T-cell (primary cell): ENCODE measurements at places on chromosomes 4 and X.

DNA sequence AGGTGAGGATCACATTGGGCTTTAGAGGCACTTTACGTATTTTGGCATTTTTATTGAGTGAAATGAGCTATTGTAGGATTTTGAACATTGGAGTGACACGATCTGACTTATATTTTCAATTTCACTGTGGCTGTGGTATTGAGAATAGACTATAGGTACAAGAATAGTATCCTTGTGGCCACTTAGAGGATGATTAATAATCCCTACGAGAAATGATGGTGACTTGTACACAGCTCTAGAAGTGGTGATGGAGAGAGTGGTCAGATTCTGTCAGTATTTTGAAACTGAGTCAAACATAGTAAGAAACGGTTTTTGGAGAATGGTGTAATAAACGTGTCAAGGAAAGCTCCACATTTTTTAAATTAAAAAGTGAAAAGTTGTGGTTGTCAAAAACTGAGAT, 494.7 kb downstream of the EPHA5 start:
- no peak for DNase-seq

DNA sequence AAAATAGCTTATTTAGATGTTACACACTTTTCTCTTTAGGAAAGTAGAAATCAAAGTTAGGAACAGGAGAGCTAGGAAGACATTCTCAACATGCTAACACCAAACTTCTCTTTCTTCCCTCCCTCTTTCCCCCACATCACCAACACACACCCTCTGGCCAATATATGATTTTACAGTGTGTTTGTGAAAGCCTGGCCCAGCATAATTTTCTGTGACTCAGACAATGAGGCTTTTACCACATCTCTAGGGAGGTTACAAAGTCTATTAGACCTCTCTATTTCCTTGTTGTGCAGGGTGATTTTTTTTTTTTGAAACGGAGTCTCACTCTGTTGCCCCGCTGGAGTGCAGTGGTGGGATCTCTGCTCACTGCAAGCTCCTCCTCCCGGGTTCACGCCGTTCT, 189.9 kb downstream of the AASDH start:
- DNase-seq: no peak

DNA sequence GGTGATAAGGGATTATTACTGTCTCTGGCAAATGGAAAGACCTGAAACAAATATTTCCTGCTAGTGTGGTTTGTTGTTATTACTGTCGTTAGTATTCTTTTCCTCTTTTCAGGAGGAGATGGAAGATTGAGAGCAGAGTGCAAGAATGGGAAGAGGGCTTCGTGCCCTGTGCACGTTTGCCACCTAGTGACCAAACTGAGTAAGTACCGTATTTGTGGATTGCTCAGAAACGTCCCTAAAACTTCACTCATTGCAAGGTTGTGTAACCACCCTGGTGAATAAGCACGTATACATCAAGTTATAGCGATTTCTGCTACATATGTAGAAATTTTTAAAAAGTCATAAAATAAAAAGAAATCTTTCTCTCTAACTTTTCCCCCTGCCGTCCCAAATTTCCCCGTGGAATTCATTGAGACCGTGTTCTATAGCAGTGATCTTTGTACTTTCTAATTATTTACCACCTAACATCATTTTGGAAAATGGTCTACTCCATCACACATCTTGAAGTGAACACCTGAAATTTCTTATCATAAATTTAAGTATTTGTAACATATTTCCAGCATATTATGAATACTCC, 24.3 kb downstream of the LINC00632 start:
- DNase-seq: no peak

- no peak for DNase-seq
Measured at GRCh38 chr4:184166736-184167135, 50.9 kb downstream of the ENPP6 start.

GRCh38 chr4:168659741-168660465, 163.1 kb downstream of the PALLD start:
- DNase-seq: no peak

- no peak for DNase-seq
Measured at GRCh38 chr4:85166318-85166717, 199.8 kb upstream of the WDFY3 start.

GRCh38 chrX:39476604-39477021, 621.1 kb downstream of the BCOR start:
- DNase-seq: no peak
